ENCODE measurements at places on chromosomes 16 and 17. TPM values are rescaled to one million over a fixed set of nuclear protein-coding genes. Genes with fewer than 3 reads are reported as not detected.

DNA sequence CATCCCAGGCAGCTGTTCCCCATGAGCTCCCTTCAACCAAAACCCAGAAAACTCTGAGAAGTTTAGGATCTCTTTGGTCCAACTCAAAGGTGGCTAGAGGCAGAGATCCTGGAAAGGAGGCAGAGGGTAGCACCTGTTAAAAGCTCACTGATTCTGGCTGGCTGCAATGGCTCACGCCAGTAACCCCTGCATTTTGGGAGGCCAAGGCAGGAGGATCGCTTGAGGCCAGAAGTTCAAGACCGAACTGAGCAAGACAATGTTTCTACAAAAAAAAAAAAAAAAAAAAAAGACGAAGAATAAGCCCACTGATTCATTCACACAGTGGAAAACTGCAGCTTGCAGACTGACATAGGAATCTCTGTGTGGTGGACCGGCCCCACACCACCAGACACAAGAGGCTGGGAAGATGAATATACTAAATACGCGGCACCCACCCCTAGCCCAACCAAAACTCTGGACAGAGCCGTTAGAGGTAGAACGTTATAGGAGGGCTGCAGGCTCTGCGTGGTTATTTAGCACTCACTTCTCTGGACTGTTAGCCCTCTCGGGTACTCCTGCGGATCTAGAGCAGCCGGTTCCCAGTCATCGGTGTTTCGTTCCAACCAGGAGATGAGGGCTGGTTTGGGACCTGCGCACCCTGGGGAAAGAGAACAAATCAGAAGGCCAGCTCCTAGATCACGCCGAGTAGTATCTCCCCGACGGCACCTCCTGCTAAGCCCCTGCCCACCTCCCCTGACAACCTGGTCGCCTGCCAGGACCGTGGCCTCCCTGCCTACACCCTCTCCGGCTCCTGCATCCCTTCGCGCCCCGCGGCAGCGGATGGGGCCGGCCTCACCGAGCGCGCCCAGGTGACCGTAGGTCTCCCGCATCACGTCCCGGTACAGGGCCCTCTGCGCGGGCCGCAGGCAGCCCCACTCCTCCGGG is 925 bp downstream of the ZNF689 start:
- H3K27ac ChIP-seq, result peak overlapping the region; percentile 87
- no peaks in the 10 kb centered on the region for H3K27me3 ChIP-seq
- peaks cover 3% of the 10 kb centered on the region for H3K4me1 ChIP-seq
- peak overlapping the region; percentile 95 for H3K4me3 ChIP-seq

- H3K27me3 ChIP-seq, result peaks cover 8% of the 10 kb centered on the region
- no peaks in the 10 kb centered on the region for H3K36me3 ChIP-seq
- H3K27ac ChIP-seq, result no peak overlapping the region
Observed at GRCh38 chr17:16473044-16474011, 18.7 kb downstream of the LRRC75A start.

- H3K27me3 ChIP-seq, result no peaks in the 10 kb centered on the region
- H3K4me3 ChIP-seq, result no peak overlapping the region
- no peak for DNase-seq
- H3K27ac ChIP-seq, result no peak overlapping the region
Observed at GRCh38 chr16:21186326-21186691, 25.1 kb downstream of the ZP2 start.

DNA sequence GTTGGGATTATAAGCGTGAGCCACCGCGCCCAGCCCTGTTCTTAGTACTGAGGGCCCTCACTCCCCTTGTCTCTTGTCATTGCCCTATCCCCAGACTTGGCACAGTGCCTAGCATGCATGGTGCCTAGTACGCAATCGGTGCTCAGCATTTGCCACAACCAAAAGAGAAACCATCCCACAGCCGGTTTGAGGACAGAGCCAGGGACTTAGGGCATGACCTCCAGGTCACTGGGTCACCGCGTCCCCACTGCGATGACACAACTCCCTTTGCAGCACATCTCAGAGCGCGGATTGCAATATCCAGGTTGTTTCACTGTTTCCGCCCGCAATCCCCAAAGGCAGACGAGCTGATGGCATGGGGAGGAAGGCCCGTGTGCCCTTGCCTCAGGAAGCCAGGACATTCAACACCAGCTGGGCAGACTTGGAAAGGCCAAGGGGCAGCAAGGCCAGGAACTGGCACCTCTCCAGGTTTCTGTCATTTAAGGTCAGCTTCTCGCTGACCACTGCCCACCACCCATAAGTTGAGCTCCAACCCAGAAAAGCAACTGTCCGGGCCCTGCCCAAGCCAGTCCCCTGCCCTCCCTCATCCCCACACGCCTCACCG is 274.5 kb downstream of the MRTFB start:
- no peaks in the 10 kb centered on the region for H3K27me3 ChIP-seq
- H3K36me3 ChIP-seq, result no peaks in the 10 kb centered on the region
- H3K27ac ChIP-seq, result no peak overlapping the region
- H3K4me1 ChIP-seq, result no peaks in the 10 kb centered on the region
- DNase-seq, result no peak
- no peak overlapping the region for H3K4me3 ChIP-seq

Gene RGS11
- 5.5 TPM for total RNA-seq

GRCh38 chr16:1746693-1747195 is 24.6 kb downstream of the NME3 start:
- H3K4me3 ChIP-seq, result no peak overlapping the region
- H3K27me3 ChIP-seq, result no peaks in the 10 kb centered on the region
- peaks cover 23% of the 10 kb centered on the region for H3K36me3 ChIP-seq
- DNase-seq, result no peak

Gene HEATR9
- not detected for total RNA-seq

DNA sequence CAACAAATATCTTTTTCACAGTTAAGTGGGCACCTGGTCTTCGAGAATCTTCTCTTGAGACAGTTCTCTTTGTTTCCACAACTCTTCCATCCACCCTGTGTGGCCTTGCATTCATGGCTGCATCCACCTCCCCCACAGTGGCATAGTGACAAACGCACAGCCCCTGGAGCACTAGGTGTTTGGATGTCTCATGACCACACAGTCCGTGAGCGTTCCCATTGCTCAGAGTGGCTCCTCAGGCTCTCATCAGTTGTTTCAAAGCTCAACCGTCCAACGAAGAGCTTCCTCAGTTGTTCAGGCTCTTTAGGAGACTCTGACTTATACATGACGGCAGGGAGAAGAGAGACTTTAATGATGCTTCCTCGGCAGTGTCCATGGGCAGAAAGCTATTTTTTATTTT is 191.6 kb downstream of the CDRT15L2 start:
- no peaks in the 10 kb centered on the region for H3K36me3 ChIP-seq
- H3K4me3 ChIP-seq, result no peak overlapping the region
- H3K4me1 ChIP-seq, result no peaks in the 10 kb centered on the region
- peak; percentile 16 for DNase-seq

Gene GDPD3
- total RNA-seq, result 2.2 TPM

Gene NLRC3
- 0.23 TPM for total RNA-seq

DNA sequence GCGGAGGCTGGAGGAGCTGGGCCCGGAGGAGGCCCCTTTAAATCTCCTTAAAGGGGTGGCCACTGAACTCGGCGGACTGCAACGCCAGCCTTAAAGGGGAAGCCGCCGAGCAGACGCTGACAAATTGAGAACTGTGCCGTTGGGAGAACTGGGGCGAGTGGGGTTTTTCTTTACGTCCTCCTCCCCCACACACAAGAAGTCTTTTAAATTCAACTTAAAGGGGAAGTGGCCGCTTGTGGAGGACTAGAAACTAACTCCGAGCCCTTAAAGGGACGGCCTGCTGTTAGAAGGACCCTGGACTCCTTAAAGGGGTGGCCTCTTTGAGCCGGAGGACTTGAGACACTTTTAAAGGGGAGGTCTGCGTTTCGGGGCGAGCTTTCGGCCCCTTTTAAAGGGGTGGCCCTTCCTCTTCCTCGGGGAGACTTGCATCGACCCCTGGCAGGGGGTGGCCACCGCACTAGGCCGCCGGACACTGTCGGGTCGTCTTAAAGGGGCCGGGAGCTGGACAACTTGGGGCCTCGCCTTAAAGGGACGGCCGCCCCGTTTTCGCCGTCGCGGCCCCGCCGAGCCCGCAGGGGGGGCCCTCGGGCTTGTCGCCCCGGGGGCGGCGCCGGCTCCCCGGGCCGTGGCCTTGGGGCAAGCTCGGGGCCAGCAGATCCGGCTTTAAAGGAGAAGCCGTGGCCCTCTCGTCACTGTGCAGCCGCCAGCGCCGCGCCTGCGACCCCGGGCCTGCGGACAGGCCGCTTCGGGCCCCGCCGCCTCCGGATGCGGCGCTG is 688 bp downstream of the FBRS start:
- peaks cover 53% of the 10 kb centered on the region for H3K36me3 ChIP-seq
- H3K27ac ChIP-seq, result peak overlapping the region; percentile 87
- H3K4me1 ChIP-seq, result peaks cover 6% of the 10 kb centered on the region
- H3K4me3 ChIP-seq, result peak overlapping the region; percentile 93

DNA sequence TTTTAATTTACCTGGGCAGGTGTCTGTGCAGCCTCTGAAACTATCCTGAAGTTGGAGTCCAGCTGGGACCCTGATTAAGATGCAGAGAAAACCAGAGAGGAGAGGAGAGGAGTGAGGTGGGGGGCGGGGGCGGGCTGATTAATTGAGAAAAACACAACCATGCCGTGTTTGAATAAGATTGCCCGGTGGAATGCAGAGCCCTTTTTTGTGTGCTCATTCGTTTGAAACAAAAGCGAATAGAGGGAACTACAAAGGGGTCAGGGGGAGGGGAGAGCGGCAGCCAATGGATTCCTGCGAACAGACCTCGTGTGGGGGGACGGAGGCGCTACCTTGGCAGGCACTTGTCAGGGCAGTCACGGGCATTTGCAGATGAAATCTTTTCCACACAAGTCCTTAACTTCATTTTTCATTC is 355.8 kb downstream of the SOX9 start:
- peak overlapping the region; percentile 13 for H3K27ac ChIP-seq
- peak; percentile 91 for DNase-seq
- H3K4me1 ChIP-seq, result peaks cover 12% of the 10 kb centered on the region
- H3K4me3 ChIP-seq, result no peak overlapping the region
- H3K36me3 ChIP-seq, result no peaks in the 10 kb centered on the region

Gene PRSS33
- 0.35 TPM for total RNA-seq

DNA sequence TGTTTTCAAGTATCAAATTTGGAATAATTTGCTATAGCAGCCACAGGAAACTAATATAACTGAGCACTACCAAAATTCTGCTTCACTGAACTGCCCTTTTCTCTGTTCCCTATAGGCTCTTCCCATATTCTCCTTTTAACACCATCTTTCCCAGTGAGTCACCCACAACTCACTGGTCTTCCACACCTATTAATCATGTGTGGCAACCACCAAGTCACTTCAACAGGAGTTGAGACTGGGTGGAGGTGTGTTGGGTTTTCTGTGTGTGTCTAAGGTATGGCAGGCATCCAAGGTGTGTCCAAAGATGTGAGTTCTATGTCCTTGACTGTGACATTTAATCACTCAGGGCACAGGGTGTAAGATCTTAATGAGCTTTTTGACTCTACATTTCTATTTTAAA is 610.0 kb upstream of the CDH11 start:
- no peaks in the 10 kb centered on the region for H3K27me3 ChIP-seq
- H3K4me3 ChIP-seq, result no peak overlapping the region
- peaks cover 3% of the 10 kb centered on the region for H3K4me1 ChIP-seq
- H3K36me3 ChIP-seq, result no peaks in the 10 kb centered on the region
- no peak overlapping the region for H3K27ac ChIP-seq

- H3K27ac ChIP-seq, result peak overlapping the region; percentile 58
- H3K4me1 ChIP-seq, result peaks cover 12% of the 10 kb centered on the region
- H3K36me3 ChIP-seq, result no peaks in the 10 kb centered on the region
- H3K4me3 ChIP-seq, result no peak overlapping the region
- H3K27me3 ChIP-seq, result no peaks in the 10 kb centered on the region
Observed at GRCh38 chr17:46788796-46789195, 29.7 kb downstream of the WNT3 start.

- H3K4me3 ChIP-seq, result no peak overlapping the region
- no peaks in the 10 kb centered on the region for H3K36me3 ChIP-seq
- no peaks in the 10 kb centered on the region for H3K4me1 ChIP-seq
- DNase-seq, result no peak
- H3K27me3 ChIP-seq, result peaks cover 16% of the 10 kb centered on the region
- H3K27ac ChIP-seq, result no peak overlapping the region
Observed at GRCh38 chr17:4994081-4994595, 3.2 kb downstream of the INCA1 start.

Gene CASKIN2
- 26.4 TPM for total RNA-seq

Gene CES4A
- total RNA-seq, result 3.8 TPM

DNA sequence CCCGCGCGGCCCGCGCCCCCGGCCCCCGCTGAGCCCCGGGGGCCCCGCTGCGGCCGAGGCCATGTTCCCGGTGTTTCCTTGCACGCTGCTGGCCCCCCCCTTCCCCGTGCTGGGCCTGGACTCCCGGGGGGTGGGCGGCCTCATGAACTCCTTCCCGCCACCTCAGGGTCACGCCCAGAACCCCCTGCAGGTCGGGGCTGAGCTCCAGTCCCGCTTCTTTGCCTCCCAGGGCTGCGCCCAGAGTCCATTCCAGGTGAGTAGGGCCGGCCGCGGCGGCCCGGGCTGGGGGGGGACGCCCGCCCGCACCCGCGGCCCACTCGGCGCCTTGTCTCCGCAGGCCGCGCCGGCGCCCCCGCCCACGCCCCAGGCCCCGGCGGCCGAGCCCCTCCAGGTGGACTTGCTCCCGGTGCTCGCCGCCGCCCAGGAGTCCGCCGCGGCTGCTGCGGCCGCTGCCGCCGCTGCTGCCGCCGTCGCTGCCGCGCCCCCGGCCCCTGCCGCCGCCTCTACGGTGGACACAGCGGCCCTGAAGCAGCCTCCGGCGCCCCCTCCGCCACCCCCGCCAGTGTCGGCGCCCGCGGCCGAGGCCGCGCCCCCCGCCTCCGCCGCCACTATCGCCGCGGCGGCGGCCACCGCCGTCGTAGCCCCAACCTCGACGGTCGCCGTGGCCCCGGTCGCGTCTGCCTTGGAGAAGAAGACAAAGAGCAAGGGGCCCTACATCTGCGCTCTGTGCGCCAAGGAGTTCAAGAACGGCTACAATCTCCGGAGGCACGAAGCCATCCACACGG is 504 bp downstream of the MAZ start:
- H3K4me3 ChIP-seq, result peak overlapping the region; percentile 89
- H3K27me3 ChIP-seq, result no peaks in the 10 kb centered on the region
- peaks cover 19% of the 10 kb centered on the region for H3K4me1 ChIP-seq
- DNase-seq, result peak; percentile 91

- H3K4me3 ChIP-seq, result no peak overlapping the region
- peaks cover 14% of the 10 kb centered on the region for H3K27me3 ChIP-seq
- no peak overlapping the region for H3K27ac ChIP-seq
Observed at GRCh38 chr17:59561042-59561441, 4.4 kb upstream of the DHX40 start.

DNA sequence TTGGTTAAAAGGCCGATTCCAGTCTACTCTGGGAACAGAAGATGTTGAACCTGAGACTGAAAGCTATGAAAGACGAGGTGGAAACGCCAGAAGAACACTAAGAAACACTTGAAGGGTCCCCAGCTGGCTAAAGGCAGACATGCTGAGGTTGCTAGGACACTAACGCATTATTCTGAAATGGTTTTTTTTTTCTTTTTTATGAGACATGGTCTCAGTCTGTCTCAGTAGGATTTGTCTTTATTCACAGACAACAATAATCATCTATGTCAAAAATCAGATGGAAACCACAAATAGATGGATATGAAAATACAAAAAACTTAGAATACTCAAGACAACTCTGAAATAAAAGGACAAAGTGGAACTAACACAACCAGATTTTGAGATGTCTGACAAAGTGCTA is 35.0 kb upstream of the RASD1 start:
- peak overlapping the region; percentile 64 for H3K27ac ChIP-seq
- DNase-seq, result no peak
- no peaks in the 10 kb centered on the region for H3K4me1 ChIP-seq
- H3K36me3 ChIP-seq, result no peaks in the 10 kb centered on the region
- H3K4me3 ChIP-seq, result no peak overlapping the region

GRCh38 chr17:79388556-79389295 is 222.1 kb downstream of the RBFOX3 start:
- H3K4me3 ChIP-seq, result no peak overlapping the region
- peaks cover 39% of the 10 kb centered on the region for H3K27me3 ChIP-seq
- DNase-seq, result peak; percentile 95
